C1 segment of cervical spinal cord (tissue), 14 donors: ENCODE measurements at places on chromosomes 2 and 18.

- no peak for DNase-seq
Measured at GRCh38 chr2:161170958-161171932, 11.0 kb downstream of the TANK start.

DNA sequence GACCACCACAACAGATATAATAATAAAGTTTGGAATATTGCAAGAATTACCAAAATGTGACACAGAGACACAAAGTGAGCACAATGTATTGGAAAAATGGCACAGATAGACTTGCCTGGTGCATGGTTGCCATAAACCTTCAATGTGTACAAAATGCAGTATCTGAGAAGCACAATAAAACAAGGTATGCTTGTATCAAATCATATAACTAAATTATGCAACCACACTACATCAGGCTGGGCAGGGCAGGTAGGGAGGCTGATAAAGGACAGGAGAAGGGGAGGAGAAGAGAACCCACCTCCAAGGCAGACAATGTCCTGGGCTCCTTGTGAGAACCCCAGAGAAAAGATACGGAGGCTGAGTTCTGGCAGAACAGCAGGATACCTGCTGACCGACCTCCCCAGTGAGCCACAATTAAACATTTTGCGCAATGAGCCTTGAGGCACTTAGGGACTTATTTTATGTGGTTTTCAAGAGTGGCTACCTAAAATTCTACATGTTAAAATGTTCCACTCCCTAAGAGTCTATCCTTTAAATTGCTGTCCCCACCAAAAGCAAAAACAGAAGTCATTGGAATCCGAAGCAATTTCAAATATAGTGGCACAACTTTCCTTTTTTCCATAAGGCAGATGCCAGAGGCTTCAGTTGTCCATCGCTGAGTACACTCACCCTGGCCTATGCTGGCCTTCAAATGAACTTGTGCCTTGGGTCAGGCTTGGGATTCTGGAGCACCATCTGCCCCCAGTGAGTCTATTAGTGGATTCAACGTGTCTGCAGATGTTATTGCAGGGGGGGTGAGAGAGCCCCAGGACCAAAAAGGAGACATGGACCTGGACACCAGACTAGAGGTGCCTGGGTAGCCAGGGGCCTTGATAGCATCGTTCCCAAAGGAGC, 16.8 kb downstream of the WDFY1 start:
- no peak for DNase-seq

GRCh38 chr2:149489452-149489851, 98.1 kb downstream of the MMADHC start:
- DNase-seq = no peak

- no peak for DNase-seq
Measured at GRCh38 chr2:65486282-65486681, 53.9 kb upstream of the SPRED2 start.

DNA sequence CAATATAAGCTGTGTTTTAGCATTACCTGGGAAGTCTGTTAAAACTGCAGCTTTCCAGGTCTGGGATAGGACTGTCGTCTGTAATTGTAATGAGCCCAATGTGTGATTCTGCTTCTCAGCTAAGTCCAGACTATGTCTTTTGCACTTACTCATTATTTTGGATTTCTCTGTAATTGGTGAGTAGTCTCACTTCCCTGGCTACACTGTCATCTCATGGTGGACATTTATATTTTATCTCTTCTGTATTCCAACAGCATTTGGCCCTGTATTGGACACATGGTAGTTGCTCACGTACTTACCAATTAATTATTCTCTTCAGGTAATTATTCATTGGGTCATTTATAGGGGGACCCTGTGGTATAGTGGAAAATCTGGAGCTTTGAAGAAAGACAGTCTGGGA, 28.0 kb downstream of the LHCGR start:
- no peak for DNase-seq

DNA sequence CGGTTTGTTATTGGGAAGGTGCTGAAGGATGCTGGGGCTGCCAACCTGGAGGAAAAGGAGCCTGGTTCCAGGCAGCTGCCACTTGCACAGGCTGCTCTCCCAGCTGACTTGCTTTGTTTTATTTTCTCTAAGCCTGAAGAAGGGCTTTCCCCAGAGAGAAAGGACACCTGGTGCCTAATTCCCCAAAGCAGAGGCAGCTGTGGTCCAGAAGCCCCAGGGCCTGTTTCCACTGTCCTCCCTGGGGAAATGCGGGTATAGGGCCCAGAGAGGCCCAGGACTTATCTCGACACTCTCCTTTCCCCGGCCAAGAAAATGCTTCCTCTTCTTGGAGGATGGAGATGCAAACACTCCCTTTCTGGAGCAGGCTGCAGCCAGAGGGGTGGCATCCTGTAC, 30.1 kb downstream of the INO80C start:
- DNase-seq = no peak

- no peak for DNase-seq
Measured at GRCh38 chr18:6566338-6566911, 151.7 kb upstream of the L3MBTL4 start.

GRCh38 chr2:235537587-235537986, 43.7 kb downstream of the AGAP1 start:
- DNase-seq = no peak

DNA sequence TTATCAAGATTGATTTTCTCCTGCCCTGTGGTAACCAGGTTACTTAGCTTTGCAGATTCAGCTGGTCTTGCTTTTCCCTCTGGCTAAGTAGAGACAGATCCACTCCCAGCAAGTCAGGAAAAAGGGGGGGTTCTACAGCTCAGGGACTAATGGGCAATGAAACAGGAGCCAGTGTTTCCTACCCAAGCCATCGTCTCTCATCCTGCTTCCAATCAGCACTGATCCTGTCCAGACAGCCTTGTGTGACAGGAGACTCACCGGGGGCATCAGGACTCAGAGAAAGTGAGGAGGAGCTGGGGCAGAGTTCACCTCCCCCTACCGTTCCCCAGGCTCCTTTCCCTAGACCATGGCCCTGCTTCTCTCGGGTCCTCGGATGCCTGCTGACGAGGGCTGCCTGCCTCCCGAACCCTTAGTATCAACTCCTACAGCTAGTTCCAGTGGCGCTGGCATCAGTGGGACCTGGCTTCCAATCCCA, 307.6 kb downstream of the ALK start:
- no peak for DNase-seq

GRCh38 chr2:190759749-190760213, 110.9 kb downstream of the NAB1 start:
- DNase-seq = no peak

GRCh38 chr2:99825630-99826029, 316.8 kb downstream of the AFF3 start:
- no peak for DNase-seq

DNA sequence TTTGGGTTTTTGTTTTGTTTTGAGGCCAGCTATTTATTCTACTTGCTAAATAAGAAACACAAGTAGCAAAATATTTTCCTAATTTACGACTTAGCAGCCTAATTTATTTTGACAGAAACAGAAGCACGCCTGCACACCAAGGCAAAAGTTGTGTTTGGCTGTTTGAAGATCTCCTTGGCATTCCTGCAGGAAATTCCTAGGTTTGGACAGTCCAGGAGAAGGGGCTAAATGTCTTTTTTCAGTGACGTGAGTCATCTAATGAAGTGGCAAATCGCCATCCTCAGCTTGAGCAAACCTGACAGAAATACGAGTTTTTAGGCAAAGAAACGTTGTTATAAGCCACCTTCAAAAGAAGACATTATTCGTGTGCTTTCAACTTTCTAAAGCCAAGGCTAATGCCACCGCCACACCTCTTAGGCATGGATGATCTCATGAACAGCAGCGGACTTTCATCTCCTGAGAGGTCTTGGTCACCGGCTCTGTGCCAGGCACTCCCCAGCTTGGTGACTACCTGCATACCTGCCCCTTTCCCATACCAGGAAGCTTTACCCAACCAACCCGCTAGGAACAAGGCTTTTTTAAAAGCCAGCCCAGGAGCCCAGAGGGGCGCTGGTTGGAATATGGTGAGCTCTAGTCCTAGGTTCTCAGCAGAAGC, 30.9 kb downstream of the STK39 start:
- no peak for DNase-seq

DNA sequence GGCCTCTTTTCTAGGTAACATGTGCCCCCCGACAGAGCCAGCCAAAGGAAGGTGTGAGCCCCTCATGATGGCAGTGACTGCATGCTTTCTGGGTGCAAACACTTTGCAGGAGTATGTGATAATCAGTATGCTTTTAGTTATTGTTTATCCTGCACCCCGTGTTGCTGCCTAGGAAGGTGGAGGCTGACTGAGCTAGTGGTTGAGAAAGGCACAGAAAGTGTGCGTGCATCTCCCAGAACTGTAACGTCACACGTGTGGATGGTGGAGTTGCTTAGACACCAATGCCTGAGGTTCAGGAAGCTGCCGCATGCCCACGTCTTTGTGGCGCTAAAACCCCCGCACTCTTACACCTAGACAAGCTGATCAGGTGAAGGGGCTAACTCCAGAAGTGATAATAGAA, 580 bp downstream of the MC2R start:
- DNase-seq = no peak

DNA sequence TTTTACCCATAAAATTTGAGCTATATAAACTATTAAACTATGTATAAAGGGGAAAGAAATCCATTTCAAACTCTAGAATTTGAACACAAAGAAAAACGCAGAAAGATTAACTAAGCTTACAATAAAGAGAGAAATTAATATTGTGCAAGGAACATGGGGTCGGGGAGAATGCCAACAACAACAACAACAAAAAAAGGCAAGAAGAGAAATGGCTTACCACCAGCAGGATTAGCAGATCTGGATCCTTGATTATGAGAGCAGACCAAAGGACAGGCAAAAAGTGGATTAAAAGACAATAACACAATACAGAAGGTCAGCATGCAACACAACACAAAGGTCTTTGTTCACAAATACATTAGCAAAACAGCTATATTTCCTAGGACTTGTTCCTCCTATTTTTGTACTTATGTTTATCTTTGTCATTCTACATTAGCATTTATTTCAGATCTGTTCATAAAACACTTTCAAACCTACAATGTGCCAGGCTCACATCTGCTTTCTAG, 103.4 kb upstream of the RNU4ATAC start:
- DNase-seq = no peak

- no peak for DNase-seq
Measured at GRCh38 chr18:23652232-23652631, 10.5 kb downstream of the ANKRD29 start.

- no peak for DNase-seq
Measured at GRCh38 chr2:210072922-210073509, 70.6 kb downstream of the RPE start.

GRCh38 chr2:224951723-224952481, 90.4 kb downstream of the DOCK10 start:
- DNase-seq = no peak

DNA sequence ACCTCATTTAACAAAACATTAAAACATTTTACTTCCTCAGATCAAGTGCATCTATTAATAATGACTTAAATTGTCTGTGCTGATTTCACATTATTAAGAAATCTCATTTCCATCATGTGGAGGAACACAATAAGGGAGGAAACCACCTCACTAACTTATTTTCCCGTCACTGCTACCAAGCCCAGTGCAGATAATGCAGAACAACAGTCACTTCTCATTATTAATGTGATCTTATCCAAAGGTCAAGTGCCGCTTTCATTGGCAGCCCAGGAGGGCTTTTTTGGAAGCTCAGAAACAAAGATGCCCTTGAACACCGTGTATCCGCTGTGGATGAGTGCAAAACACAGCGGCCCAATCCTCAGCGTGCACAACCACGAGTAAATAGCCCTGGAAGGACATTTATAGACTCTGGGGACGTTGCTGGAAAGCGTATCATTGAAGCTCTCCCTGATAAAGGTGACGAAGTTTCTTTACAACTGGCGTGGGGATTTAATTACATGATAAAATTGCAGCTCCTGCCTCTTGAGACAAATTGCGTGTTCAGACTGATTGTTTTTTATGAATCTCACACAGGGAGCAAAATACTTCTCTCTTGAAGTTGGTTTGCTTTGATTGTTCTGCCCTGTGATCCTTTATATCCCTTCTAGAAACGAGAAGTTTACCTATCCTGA, 13.2 kb downstream of the ASB18 start:
- DNase-seq = no peak

DNA sequence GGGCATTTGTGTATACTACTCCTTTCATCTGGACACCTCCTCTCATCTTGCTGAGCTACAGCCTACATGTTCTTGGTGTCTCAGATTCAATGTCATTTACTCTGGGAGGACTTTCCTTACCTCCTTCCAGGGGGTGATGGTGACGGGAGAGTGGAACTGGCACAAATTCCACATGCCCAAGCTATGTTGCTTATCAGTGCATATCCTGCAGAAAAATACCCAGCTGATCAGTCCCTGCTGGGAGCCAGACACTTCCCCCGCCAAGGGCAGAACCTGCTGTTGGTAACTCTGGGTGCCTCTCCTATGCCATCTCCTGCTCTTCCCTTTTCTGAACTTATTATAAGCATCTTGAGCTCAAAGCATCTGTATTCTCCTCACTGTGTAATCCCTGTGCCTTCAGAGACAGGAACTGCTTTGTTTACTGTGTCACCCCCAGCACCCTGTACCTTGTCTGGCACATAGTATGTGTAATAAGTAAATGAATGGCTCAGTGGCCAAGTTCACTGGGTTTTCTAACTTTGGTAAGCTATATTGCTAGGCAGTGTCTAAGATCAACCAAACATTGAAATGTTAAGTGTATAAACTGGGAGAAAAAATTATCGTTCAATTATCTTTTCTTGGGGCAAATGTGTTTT, 87.7 kb upstream of the LPIN2 start:
- DNase-seq = no peak

- DNase-seq = no peak
Measured at GRCh38 chr2:96701636-96702035, 38.2 kb downstream of the LMAN2L start.

DNA sequence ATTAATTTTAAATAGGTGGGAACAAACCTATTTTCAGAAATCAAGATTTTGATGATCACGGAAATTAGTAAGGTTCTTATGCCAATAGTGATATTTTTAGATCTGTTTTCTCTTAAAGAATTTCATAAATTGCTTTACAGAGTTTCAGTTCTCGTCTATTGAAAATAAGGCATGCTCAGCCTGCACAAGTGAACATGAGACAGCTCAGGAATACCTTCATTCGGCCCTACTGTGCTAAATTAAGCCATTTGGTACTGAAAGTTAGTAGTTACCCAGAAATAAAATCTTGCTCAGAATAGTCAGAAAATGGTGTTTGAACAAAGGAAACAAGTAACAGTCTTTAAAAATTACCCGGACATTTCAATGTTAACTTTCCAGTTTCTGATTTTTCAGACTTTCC, 60.4 kb downstream of the DLGAP1 start:
- no peak for DNase-seq

DNA sequence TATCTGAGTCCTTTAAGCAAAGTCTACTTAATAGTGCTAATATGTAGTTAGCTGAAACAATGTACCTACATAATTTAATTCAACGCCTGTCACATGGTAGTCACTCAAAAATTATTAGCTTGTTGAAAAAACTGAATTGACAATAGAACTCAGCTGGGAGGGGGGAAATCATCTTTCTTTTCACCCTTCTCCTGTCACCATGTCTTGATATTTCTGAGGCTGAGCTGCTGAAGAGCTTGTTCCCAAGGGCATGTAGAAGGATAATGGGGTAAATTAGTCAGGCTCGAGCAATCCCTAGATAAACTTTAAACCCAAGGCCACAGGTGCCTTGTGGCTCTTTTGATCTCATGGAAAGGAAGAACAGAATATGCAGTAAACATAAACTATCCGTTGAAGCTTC, 339.6 kb upstream of the LRATD1 start:
- no peak for DNase-seq

- DNase-seq = no peak
Measured at GRCh38 chr2:235554385-235554784, 60.5 kb downstream of the AGAP1 start.
